Body of pancreas (tissue), 4 donors: ENCODE measurements at places on chromosomes 4 and X. TPM values are rescaled to one million over a fixed set of nuclear protein-coding genes. Genes with fewer than 3 reads are reported as not detected.

SLC4A4 gene
- total RNA-seq = 334 TPM

GRCh38 chr4:162683659-162684370 is 482.9 kb downstream of the NAF1 start:
- H3K27ac ChIP-seq = no peak overlapping the region
- H3K4me1 ChIP-seq = no peaks in the 10 kb centered on the region
- no peak for DNase-seq
- no peaks in the 10 kb centered on the region for H3K36me3 ChIP-seq
- H3K27me3 ChIP-seq = no peaks in the 10 kb centered on the region
- no peak overlapping the region for H3K4me3 ChIP-seq

DNA sequence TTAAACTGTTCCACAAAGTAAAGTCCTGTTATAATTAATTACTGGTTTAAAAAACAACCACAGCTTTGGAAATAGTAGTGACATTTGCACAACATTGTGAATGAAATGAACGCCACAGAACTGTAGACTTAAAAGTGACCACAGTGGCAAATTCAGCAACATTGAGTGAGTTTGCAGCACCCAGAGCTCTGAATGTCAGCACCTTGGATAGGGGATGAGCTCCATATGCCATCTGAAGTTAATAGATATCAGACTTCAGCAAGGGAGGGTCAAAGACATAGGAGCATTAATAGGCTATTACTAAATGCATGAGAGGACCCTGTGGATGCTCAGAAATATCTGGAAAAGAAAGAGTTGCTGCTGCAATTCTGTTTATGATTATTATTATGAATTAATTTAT is 55.3 kb upstream of the KCNIP4 start:
- H3K4me3 ChIP-seq = no peak overlapping the region
- no peaks in the 10 kb centered on the region for H3K36me3 ChIP-seq
- no peaks in the 10 kb centered on the region for H3K4me1 ChIP-seq

GRCh38 chrX:6980981-6981380 is 166.5 kb upstream of the STS start:
- no peak overlapping the region for H3K4me3 ChIP-seq
- DNase-seq = no peak
- no peaks in the 10 kb centered on the region for H3K27me3 ChIP-seq
- no peak overlapping the region for H3K27ac ChIP-seq

TNIP3 gene
- not detected for total RNA-seq

GRCh38 chr4:115275615-115276014 is 162.2 kb upstream of the NDST4 start:
- H3K36me3 ChIP-seq = no peaks in the 10 kb centered on the region
- no peak overlapping the region for H3K4me3 ChIP-seq
- no peaks in the 10 kb centered on the region for H3K4me1 ChIP-seq
- no peak for DNase-seq
- no peaks in the 10 kb centered on the region for H3K27me3 ChIP-seq

DNA sequence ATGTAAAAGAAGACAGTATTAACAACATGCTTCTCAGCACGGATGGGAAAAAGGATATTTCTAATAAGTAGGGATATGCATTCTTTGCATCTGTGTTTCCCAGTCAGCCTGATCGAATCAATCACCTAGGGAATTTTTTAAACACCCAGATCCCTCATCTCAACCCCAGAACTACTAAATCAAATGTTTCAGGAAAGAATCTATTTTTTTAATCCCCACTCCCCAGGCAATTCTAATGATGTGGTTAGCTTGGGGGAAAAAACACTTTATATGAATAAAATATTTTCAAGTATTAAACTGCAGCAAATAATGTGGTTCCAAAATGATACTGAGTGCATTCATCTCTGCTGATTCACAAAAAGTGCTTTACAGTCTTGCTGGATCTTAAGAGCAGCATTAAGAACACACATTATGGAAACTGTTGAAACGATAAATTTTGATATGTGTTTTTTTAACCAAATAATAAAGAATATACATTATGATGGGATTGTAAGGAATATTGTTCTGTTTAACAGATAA is 68.7 kb upstream of the GUCY1A1 start:
- no peaks in the 10 kb centered on the region for H3K27me3 ChIP-seq
- no peak for DNase-seq
- H3K36me3 ChIP-seq = no peaks in the 10 kb centered on the region

DGKQ gene
- total RNA-seq = 17.5 TPM
